ENCODE measurements at places on chromosomes 7 and 10.

GRCh38 chr10:28089467-28089866 lies 90.6 kb upstream of the ODAD2 start:
- peak; percentile 25 for DNase-seq

DNA sequence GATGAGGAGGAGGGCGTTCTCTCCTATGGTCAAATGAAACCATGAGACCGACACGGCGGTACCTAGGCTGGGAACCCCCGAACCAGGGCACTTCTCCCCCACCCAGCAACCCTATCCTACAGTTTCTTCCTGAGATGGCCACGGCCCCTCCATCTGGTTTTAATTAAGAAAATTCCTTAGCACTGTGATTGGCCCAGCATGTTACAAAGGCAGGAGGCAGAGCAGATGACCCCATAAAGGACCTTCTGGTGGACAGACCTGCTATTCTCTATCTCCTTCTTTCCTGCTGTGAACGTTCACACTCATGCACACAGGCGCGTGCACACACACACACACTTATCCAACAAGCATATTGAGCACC lies 129.4 kb downstream of the RGS10 start:
- no peak for DNase-seq

- no peak for DNase-seq
Measured at GRCh38 chr7:144987686-144988085, 151.8 kb upstream of the TPK1 start.

DNA sequence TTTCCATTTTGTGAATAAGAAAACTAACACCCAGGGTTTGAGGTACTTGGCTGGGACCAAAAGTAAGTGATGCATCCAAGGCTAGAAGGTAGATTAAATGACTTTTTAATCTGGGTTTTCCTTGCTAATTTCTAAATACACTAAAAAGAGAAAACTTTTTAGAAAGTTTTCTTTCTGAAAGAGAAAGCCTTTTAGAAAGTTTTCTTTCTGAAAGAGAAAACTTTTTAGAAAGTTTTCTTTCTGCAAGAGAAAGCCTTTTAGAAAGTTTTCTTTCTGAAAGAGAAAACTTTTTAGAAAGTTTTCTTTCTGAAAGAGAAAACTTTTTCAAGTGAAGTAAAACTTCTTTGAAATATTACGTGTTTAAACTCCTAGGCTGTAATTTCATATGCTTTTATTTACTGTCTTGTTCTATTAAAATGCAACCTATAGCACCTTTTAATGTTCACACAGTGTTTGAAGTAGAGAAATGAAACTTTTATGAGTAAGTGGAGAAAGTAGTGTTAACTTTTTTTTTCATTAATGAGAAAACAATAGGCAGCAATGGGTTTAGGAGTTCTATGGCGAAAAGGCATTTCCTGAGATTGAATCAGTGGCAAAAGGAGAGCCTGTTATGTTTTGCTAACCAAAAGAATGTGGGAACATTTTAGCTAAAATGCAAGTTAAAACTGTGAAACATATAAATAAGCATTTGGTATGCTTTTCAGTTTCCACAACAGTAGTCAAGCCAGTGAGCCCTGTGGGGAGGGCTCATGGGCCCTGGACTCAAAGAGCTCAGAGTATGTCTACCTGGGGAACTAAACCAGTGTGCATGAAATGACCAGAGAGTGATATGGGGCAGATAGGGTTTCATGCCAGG lies 103.7 kb downstream of the RBM20 start:
- DNase-seq: no peak

DNA sequence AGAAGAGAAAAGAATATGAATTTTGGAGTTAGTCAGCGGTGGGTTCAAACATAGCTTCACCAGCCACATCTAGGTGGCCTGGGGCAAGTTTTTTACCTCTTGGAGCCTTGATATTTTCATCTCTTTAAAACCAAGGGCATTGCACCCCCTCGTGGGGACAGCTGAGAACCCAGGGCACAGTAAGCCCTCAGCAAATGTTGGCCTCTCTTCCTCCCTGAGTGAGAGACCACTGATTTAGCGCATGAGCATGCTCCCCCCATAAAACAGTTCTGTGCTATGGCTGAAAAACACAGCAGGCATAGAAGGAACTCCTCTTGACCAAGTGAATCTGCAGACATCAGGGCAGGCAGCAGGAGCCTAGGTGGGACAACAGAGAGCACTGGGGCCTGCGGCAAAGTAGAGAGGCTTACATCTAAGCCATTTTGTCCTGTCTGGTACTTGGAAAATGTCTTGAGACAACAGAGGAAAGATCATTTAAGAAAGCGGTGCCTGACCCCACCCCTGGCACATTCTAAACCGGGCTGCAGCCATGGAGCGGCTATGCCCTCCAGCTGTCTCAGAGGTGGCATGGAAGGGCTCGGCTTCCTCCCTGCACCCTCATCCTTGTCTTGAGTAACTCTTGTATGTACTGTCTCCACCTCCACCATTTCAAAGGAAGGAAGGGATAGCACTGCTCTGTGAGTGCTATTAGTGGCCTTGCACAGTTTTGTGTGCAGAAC lies 94.7 kb downstream of the ARHGAP22 start:
- no peak for DNase-seq

GRCh38 chr10:117334066-117334465 lies 41.2 kb downstream of the PDZD8 start:
- no peak for DNase-seq

- DNase-seq: no peak
Measured at GRCh38 chr7:141660259-141660658, 41.7 kb downstream of the DENND11 start.

- DNase-seq: no peak
Measured at GRCh38 chr7:66522518-66522917, 106.2 kb upstream of the KCTD7 start.

Measured in H54 (cell line).